ENCODE measurements at places on chromosomes 7 and 10. TPM values are rescaled to one million over a fixed set of nuclear protein-coding genes. Genes with fewer than 3 reads are reported as not detected.

- DNase-seq = no peak
Observed at GRCh38 chr10:1957057-1957456, 219.7 kb upstream of the ADARB2 start.

GRCh38 chr10:99784016-99784726 lies 1.7 kb downstream of the ABCC2 start:
- no peak for DNase-seq

GRCh38 chr10:4701016-4701415 lies 125.0 kb upstream of the AKR1E2 start:
- no peak for DNase-seq

- DNase-seq = no peak
Observed at GRCh38 chr7:135537905-135538304, 19.8 kb upstream of the NUP205 start.

DNA sequence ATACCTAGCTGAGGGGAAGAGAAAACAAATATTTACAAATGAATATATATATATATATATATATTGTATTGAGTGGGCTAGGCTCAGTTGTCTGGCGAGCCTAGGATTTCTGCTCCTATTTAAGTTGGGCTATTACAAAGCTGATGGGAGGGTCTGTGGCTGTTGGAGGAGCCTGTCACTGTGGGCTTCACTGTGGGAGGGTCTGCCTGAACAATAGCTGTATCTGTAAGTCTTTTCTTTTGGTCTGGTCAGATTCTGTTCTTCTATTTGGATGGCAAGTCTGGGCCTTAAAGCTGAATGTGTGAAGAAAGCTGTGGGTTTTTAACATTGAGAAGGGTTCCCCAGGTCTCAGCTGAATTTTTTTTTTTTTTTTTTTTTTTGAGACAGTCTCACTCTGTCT lies 220.6 kb upstream of the LYZL1 start:
- DNase-seq = no peak

DNA sequence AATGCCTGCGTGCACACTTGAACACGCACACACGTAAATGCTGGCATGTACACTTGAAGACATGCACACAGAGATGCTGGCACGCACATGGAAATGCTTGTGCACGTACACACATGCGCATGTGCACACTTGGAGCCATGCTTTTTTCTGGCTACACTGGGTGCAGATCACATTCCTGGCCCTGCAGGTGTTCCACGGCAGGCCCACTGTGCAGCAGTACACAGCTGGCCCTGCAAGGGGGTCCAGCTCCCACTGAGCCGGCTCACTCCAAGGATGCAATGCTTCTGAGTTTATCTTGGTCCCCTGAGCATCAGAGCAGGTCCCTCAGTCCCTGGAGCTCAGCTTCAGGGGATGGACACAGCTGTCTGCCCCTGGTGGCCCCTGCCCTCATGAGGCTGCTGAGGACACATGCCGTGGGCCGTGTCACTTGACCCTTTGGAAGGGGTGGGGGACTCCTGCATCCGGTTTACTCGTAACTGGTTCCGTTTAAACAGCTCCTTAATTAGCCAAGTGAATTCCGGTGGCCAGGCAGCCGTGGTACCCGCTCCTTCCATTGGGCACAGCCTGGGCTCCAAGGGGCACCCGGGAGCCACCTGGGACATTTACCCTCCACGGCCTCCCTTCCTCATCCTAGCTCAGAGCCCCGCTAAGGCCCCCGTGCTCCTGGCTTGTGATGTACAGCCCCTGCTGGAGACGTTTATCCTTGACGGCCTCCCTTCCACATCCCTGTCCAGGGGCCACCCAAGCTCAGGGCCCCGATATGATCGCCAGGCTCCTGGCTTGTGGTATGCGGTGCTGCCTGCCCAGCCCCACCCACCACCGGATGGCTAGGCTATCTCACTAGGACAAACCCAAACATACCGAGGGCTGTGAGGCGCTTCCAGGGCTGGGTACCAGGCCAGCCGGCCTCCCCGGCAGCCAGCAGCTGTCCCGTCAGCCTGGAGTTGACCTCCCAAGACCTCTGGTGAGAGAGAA lies 39.5 kb upstream of the DPYSL4 start:
- DNase-seq = peak; percentile 2

GRCh38 chr10:8063935-8064334 lies 9.4 kb downstream of the GATA3 start:
- no peak for DNase-seq

PTPRN2 gene
- total RNA-seq = 171 TPM
